HS-5 (cell line): ENCODE measurements at places on chromosomes 1 and 21.
A peak's percentile ranks its signal among the peaks of the same experiment; 100 is the strongest.

GRCh38 chr21:32007456-32007855 lies 134.6 kb downstream of the HUNK start:
- peak; percentile 94 for DNase-seq

- no peak for DNase-seq
Measured at GRCh38 chr1:54546651-54547401, 1.2 kb upstream of the ACOT11 start.

DNA sequence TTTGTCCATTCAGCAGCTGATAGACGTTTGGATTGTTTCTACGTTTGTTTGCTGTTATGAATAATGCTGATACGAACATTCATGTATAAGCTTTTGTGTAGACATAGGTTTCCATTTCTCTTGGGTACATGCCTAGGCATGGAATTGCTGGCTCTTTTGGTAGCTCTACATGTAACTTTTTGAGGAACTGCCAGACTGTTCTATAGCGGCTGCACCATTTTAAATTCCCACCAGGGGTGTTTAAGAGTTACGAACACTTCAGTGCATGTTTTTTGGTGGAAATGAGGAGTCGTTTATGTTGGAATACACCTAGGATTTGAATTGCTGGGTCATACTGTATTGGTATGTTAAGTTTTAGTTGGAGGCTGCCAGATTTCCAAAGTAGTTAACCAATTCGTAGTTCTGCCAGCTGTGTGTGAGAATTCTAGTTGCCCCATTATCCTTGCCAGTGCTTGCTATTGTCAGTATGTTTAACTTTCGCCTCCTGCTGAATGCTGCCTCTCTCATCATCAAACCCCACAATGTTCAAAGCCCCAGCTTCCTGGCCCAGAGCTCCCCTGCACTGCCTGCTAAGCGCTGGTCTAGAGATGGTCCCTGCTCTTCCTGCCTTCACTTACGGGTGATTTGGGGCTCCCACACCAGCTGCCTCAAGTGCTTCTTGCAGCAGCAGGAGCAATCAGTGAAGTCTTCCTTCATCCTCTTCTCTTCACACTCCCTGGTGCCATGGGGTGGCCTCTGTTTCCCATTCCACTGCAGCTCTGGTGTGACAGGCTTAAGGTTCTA lies 81.0 kb downstream of the MAN1C1 start:
- no peak for DNase-seq

DNA sequence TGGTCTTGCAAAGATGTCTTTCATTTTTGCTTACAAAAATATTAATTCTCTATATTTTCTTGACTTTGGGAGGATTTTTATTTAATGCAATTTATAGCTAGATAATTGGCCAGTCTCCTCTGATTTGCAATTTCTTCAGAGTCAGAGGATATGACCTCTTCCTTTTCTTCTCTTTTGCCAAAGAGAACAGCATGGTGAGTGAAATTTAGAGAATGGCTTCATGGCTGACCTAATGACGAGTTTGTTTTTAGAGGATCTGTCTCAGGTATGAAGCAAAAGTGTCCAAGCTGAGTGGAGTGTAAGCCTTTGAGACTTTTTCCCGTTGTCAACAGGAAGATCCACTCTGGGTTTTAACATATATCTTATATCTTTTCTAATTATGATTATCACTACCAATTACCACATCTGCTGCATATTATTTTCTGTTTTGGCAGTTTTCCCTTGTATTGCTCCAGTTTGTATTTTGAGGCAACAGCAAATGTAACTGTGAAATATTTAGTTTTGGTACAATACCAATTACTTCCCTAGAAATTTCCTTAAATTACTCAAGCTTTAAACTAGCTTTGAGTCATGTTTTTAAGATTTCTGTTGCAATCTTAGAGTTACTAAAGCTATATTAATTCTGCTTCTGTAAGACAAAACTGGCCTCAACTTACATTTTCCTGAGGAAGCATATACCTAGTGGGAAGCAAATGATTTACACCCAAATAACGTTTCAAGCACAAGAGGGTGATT lies 332.8 kb upstream of the ZRANB2 start:
- no peak for DNase-seq

GRCh38 chr1:31295874-31296485 lies 608 bp downstream of the SNRNP40 start:
- no peak for DNase-seq

DNA sequence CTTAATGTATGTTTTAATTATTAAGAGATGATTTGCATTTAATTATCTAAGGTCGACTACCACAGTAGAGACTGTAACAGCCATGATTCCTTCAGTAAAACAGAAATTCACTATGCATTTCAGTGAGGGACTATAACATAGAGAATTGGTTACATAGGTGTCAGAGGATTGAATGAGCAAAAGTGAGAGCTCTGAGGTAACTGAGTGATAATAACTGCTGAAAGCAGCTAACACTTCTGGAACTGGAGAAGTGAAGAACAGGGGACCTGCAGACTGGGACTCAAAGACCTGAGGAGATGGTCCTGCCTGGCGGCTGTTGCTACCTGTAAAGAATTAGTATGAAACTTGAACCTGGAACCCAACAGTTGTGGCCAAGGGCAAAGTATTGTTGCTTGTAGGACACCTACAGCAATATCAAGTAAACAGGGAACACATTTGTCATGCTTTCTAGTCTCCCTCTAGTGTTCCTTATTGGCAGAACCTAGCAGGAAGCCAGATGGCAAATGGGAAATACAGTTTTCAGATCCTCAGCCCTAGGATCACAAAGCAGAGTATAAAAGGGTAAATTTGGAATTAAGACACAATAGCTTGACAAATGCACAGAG lies 110.6 kb downstream of the HS2ST1 start:
- peak; percentile 10 for DNase-seq

DNA sequence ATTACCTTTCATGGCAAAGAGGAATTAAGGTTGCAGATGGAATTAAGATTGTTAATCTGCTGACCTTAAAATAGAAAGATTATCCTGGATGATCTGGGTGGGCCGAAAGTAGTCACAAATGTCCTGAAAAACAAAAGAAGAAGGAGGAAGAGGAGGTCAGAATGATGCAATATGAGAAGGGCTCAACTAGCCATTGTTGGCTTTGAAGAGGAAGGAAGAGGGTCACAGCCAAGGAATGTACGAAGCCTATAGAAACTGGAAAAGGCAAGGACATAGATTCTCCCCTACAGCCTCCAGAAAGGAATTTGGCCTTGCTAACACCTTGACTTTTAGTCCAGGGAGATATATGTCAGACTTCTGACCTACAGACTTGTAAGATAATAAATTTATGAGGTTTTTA lies 39.4 kb upstream of the FMOD start:
- no peak for DNase-seq

DNA sequence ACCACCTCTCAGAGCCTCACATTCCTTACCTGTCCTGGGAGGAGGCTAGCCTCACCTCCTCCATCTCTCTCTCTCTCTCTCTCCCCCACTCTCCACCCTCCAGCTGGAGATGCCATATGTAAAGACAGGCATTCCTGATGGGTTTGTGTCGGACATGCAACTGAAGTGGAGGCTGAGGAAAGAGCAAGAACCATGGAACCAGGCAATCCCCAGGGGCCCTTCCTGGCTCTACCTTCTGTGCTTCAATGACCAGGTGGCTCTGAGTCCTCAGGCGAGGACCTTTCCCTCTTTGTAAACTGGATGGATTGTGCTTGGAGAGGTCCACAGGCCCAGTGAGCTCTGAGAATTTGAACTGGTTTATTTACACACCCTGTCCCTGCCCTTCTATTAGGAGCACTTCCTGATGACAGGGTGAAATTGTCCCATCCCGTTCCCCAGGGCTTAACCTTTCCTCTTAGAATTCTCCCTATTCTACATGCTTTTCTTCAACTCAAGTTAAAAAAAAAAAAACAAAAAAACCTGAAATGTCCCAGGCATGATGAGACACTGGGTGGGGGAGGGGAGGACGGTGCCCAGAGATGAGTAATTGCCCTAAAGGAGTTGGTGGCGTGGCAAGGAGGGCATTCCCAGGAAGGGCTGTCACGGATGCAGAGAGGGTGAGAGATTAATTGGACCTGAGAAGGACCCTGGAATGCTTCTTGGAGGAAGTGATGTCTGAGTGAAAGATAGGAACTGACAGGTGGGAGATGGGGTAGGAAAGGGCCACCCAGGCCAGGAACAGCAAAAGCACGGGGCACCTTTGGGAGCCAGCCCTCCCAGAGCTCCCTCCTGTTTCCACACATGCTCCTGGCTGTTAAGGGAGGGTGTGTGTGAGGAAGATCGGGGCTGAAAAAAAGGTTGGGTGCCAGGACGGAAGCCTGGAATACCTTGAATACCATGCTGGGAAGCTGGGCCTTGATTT lies 50.2 kb upstream of the WASF2 start:
- peak; percentile 85 for DNase-seq

DNA sequence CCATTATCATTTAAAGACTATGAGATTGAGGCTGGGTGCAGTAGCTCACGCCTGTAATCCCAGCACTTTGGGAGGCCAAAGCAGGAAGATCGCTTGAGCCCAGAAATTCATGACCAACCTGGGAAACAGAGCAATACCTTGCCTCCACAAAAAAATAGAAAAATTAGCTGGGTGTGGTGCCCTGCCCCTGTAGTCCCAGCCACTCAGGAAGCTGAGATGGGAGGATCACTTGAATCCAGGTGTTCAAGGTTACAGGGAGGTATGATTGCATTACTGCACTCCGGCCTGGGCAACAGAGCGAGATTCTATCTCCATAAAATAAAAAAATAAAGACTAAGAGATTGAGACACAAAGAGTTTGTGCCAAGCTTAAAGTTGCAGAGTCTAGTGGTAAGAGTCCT lies 537.0 kb downstream of the DPYD start:
- no peak for DNase-seq

- no peak for DNase-seq
Measured at GRCh38 chr1:167881786-167882185, 32.1 kb downstream of the ADCY10 start.

DNA sequence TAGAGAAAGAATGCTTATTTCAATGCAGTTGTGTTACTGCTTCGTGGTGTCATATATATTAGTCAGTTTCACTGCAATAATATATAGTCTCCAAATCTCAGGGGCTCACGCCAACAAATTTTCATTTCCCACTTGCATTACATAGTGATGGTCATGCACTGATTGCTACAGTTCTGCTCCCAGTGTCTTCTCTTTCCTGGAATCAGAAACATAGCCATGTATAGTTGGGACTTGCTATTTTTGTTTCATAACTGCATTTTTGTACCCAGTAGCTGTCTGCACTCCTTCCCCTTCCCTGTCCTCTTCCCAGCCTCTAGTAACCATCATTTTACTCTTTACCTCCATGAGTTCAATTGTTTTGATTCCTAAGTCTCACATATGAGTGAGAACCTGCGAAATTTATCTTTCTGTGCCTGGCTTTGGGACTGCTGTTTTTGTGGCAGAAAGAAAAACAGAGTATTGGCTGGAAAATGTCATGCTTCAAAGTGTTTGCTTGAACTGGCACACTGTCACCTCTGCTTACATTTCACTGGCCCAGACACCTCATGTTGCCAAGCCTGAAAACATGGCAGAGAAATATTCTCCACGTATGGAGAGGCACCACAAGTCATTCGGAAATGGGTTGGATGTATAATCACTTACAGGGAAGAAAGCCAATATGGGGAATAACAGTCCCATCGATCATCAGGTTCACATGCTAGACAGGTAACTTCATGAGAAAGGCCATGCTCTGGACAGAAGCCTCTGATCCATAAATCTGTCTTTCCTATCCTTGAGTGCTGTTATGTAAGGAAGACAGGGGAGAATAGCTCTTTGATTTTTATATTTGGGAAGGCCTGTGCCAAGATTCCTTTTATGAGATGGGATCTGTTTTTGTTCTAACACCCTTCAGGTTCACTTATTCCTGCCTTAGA lies 60.4 kb upstream of the BACH1 start:
- DNase-seq, result no peak

DNA sequence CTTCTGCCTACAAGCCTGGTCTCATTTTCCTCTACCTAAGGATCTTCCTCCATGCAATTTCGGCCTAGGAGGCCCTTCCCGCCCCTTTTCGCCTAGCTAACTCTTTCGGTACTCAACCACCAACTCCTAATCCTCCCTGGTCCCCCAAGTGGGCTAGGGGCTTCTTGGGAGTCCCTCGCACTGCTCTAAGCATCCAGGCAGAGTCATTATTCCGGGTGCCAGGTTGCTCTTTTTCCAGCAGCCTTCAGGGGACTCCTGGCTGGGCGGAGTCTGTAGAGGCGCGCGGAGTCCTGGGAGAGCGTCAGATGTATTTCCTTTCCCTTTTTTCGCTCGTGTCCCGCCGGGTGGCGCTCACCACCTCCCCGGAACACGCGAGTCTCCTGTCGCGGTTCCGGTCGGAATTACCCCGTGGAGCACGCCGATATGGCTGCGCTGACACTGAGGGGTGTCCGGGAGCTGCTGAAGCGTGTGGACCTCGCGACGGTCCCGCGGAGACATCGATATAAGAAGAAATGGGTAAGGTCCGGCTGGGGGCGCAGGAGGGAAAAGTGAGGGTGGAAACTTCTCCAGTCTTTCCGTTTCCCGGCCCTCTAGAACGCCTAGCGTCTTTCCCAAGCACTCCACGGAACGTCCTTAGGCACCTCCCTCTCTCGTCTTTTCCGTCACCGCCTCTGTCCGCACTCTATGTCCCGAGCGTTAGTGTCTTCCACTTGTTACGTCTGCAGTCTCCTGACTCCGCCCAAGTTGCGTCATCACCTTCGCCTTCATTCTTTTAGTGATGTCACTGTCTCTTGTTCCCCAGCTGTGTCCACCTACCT lies at the start of gene NSUN4:
Gene NSUN4, plus strand, starts transcription at position 404 of the 818 bp plus-strand sequence. Its CDS starts 20 bp downstream, at position 424.
- DNase-seq, result peak; percentile 86

- DNase-seq, result no peak
Measured at GRCh38 chr21:46665566-46665965, 30.1 kb downstream of the PRMT2 start.

GRCh38 chr21:27326301-27326700 lies 359.4 kb upstream of the ADAMTS5 start:
- DNase-seq, result no peak

GRCh38 chr1:36871146-36871971 lies 163.0 kb downstream of the GRIK3 start:
- no peak for DNase-seq

- DNase-seq, result peak; percentile 26
Measured at GRCh38 chr21:25039461-25040380, 567.6 kb downstream of the MRPL39 start.

DNA sequence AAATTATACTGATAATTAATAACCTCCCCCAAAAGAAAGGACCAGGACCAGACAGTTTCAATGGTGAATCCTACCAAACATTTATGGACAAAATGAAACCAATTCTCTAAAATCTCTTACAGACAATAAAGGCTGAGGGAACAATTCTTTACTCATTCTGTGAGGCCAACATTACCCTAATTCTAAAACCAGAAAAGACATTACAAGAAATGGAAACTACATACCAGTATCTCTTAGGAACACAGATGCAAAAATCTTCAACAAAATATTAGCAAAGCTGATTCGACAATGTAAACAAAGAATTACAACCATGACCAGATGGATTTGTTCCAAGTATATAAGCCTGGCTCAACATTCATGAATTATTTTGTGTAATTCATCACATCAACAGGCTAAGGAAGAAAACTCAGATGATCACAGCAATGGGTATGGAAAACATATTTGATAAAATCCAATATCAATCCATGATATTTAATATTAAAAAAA lies 8.6 kb downstream of the TMED5 start:
- no peak for DNase-seq

- no peak for DNase-seq
Measured at GRCh38 chr1:29719253-29719652, 482.9 kb downstream of the PTPRU start.

- peak; percentile 68 for DNase-seq
Measured at GRCh38 chr1:25501235-25502058, 42.0 kb upstream of the LDLRAP1 start.

- no peak for DNase-seq
Measured at GRCh38 chr1:170857955-170858354, 77.4 kb upstream of the MROH9 start.

GRCh38 chr1:213622365-213623063 lies 365.3 kb upstream of the PROX1 start:
- DNase-seq, result no peak
